ENCODE measurements at places on chromosomes 1 and 21.

GRCh38 chr1:43451157-43451591 lies 2.6 kb downstream of the HYI start:
- DNase-seq: no peak

- DNase-seq: no peak
Observed at GRCh38 chr1:202282025-202282371, 59.7 kb downstream of the UBE2T start.

- no peak for DNase-seq
Observed at GRCh38 chr1:14880456-14881316, 272.9 kb upstream of the TMEM51 start.

GRCh38 chr1:167587342-167587741 lies 33.8 kb upstream of the CREG1 start:
- no peak for DNase-seq

- no peak for DNase-seq
Observed at GRCh38 chr1:215076322-215076721, 6.2 kb upstream of the KCNK2 start.

Measured in occipital lobe (tissue), 3 donors.